ENCODE measurements at places on chromosomes 16 and 17. TPM values are rescaled to one million over a fixed set of nuclear protein-coding genes. Genes with fewer than 3 reads are reported as not detected.

The KRTAP2-3 gene
- total RNA-seq, result not detected

DNA sequence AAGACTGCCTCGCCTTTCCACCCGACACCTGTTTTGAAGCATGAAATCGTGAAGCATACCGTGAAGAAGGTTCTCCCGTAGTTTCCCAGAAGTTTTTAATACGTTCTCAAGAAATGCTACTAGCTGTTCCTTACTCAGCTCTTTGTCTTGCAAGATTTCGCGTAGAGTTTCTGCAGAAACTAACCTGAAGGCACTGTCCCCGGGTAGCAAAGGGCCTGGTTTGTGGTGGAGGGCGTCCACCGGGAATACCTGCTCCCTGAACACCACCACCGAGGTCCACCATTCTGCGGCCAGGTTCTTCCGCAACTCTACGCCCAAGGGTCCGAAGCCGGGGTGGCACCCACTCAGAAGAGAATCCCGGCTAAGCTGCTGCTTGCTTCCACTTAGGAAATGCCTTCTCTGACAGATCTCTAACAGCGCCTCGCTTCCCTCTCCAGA is 487 bp downstream of the POLG2 start:
- H3K36me3 ChIP-seq, result peaks cover 46% of the 10 kb centered on the region
- no peak overlapping the region for H3K27ac ChIP-seq
- H3K4me3 ChIP-seq, result peak overlapping the region; percentile 56
- H3K27me3 ChIP-seq, result no peaks in the 10 kb centered on the region

DNA sequence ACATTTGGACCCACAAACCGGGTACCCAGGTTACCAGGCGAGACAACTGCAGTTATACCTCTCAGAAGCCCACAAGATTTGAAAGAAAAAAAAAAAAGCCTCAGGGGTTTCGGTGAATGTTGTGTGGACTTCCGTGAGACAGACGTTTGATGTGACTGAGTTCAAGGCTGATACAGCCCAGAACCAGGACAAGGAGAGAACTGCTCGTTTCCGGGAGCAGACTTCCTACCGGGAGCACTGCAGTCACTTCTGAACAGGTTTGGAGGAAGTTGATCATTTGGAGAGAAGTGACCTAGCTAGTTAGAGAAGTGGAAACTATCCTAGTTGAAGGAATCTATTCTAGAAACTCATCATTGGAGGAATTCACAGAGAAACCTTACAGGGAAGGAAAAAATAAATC is 847 bp downstream of the CKLF start:
- peaks cover 29% of the 10 kb centered on the region for H3K4me1 ChIP-seq
- H3K27ac ChIP-seq, result peak overlapping the region; percentile 17
- no peaks in the 10 kb centered on the region for H3K36me3 ChIP-seq

- no peak overlapping the region for H3K27ac ChIP-seq
- no peaks in the 10 kb centered on the region for H3K4me1 ChIP-seq
- no peak for DNase-seq
- no peaks in the 10 kb centered on the region for H3K36me3 ChIP-seq
Measured at GRCh38 chr17:72955391-72956140, 136.9 kb downstream of the SLC39A11 start.

DNA sequence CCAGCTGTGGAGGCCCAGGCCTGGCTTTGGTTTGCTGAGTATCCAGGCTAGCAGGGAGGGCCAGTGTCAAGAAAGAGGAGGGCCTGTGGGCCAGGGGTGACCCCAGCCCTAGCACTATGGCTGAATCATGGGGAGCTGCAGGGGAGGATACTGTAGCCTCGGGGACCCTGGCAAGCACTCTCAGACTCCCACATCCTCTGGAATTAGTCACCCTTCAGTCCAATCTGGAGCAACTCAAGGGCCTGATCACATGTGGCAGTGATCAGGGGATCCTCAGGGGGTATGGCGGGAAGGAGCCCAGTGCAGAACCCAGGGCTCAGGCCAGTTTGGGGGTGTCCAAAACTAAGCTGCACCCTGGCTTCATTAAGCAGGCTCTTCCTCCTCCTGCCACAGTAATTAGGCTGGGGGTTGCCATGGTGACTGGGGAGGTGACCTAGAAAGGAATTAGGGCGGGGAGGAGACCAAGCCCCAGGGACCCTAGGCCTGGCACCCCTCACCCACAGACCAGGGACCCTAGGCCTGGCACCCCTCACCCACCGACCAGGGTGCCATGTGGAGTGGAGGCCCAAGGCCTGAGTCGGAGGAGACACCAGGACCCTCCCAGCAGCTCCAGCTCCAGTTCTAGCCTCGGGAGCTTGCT is 5.8 kb downstream of the NLGN2 start:
- no peaks in the 10 kb centered on the region for H3K4me1 ChIP-seq
- H3K27ac ChIP-seq, result no peak overlapping the region
- H3K4me3 ChIP-seq, result no peak overlapping the region
- no peaks in the 10 kb centered on the region for H3K36me3 ChIP-seq
- no peaks in the 10 kb centered on the region for H3K27me3 ChIP-seq

DNA sequence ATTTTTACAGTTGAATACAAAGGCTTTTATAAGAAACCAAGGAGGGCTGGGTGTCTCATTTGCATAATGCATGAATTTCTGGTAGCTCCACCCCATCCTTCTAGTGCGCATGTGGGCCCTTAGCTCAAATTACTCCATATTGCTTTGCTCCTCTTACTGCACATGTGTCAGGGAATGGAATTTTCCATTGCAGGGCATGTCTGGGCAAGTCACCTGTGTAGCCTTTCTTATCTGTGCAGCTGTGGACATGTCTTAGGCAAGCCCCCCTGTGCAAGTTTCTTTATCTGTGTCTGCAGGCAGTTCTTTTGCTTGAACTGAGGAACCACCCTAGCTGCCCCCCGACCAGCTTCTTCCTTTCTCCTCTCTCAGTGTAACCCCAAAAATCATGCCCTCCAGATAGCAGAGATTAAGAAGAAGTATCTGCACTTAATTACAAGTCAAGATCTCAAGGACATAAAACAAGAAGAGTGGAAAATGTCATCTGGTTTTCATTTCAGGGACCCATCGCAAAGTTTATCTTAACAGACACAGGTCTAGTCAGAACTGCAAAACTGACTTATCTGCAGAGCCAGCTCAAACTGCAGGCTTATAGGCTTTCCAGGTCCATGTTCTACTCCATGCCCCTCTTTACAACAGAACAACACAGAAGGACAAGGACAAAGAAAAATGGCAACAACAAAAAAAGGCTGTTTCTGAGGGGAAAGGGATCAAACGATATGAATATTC is 137.9 kb upstream of the HS3ST4 start:
- no peak overlapping the region for H3K27ac ChIP-seq
- no peaks in the 10 kb centered on the region for H3K4me1 ChIP-seq
- H3K4me3 ChIP-seq, result no peak overlapping the region

All from thyroid gland (tissue), 4 donors.